Transverse colon (tissue), 4 donors: ENCODE measurements at places on chromosomes 3 and 15. TPM values are rescaled to one million over a fixed set of nuclear protein-coding genes. Genes with fewer than 3 reads are reported as not detected.

The TMEM207 gene
- total RNA-seq, result not detected

The STX19 gene
- 4.9 TPM for total RNA-seq

GRCh38 chr15:90394748-90395442, 6.9 kb downstream of the IQGAP1 start:
- H3K4me1 ChIP-seq, result peaks cover 98% of the 10 kb centered on the region
- peak overlapping the region; percentile 61 for H3K27ac ChIP-seq
- no peak overlapping the region for H3K4me3 ChIP-seq
- H3K36me3 ChIP-seq, result peaks cover 15% of the 10 kb centered on the region
- no peak for DNase-seq
- no peaks in the 10 kb centered on the region for H3K27me3 ChIP-seq

- no peaks in the 10 kb centered on the region for H3K36me3 ChIP-seq
- no peaks in the 10 kb centered on the region for H3K27me3 ChIP-seq
- no peaks in the 10 kb centered on the region for H3K4me1 ChIP-seq
- DNase-seq, result no peak
These were observed 269.4 kb upstream of the ZPLD1 start for GRCh38 chr3:102165367-102165766.

DNA sequence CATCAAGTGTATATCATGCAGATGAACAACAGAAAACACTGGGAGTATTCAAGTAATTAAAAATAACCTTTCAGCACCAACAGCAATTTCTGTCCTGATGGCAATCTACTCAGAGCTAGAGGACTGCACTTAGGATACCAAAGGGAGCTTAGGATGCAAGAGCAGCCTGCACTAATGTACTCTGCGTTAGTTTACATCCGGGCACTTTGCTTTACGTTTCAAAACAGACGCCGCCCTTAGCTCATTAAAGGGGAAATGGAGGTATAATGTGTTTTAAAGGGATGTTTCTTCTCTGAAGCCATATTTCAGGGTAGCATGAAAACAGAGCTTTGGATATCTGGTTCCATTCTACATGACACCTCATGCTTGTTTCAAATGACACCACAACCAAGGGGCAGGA, 14.0 kb upstream of the B3GNT5 start:
- DNase-seq, result no peak
- H3K27ac ChIP-seq, result no peak overlapping the region
- no peak overlapping the region for H3K4me3 ChIP-seq
- peaks cover 2% of the 10 kb centered on the region for H3K4me1 ChIP-seq

DNA sequence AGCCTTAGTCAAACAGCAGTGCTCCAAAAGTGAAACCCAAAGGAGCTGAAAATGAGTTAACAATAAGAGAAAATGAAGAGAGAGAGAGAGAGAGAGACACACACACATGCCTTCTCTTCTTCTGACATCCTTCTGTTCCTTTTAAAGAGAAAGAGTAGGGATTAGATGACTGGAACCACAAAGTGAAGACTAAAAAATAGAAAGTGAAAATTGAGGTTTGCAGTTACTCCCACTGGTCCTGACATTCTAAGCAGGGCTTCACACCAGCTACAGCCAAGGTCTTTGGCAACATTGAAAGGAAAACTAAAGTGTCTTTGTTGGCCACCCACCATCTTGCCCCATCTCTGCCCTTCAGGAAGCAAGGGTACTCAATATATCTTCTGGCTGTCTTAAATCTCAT, 59.2 kb downstream of the USP50 start:
- no peaks in the 10 kb centered on the region for H3K4me1 ChIP-seq
- H3K4me3 ChIP-seq, result no peak overlapping the region
- no peak overlapping the region for H3K27ac ChIP-seq
- H3K36me3 ChIP-seq, result peaks cover 81% of the 10 kb centered on the region
- no peaks in the 10 kb centered on the region for H3K27me3 ChIP-seq

DNA sequence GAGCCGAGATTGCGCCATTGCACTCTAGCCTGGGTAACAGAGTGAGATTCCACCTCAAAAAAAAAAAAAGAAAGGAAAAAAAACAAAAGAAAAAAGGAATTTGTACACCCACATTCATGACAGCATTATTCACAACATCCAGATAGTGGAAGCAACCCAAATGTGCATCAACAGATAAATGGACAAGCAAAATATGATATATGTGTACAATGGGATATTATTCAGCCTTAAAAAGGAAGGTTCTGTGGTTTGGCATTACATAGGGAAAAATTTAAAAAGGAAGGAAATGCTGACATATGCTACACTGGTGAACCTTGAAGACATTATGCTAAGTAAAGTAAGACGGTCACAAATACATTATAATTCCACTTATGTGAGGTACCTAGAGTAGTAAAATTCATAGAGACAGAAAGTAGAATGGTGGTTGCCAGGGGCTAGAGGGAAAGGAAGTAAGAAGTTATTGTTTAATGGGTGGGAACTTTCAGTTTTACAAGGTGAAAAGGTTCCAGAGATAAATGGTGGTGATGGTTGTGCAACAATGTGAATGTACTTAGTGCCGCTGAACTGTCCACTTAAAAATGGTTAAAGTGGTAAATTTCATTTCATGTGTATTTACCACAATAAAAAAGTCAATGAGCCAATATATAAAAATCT, 118.5 kb downstream of the MYLK start:
- H3K4me1 ChIP-seq, result peaks cover 13% of the 10 kb centered on the region
- H3K27ac ChIP-seq, result peak overlapping the region; percentile 37
- DNase-seq, result no peak
- H3K36me3 ChIP-seq, result no peaks in the 10 kb centered on the region
- no peaks in the 10 kb centered on the region for H3K27me3 ChIP-seq
